ENCODE measurements at places on chromosomes 3 and 15. TPM values are rescaled to one million over a fixed set of nuclear protein-coding genes. Genes with fewer than 3 reads are reported as not detected.

DNA sequence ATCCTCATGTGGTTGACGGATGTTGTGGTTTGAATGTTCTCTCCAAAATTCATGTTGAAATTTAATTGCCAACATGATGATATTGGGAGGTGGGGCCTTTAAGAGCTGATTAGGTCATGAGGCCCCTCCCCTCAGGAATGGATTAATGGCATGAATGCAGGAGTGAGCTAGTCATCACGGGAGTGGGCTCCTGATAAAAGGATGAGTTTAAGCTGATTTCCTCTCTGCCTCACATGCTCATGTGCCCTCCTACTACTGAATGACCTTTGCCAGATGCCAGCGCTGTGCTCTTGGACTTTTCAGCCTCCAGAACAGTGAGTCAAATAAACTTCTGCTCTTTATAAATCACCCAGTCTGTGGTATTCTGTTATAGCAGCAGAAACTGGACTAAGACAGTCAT, 111.2 kb downstream of the MYO5A start:
- no peak overlapping the region for H3K4me3 ChIP-seq
- no peak for DNase-seq
- H3K36me3 ChIP-seq: no peaks in the 10 kb centered on the region
- no peaks in the 10 kb centered on the region for H3K27me3 ChIP-seq
- H3K27ac ChIP-seq: no peak overlapping the region
- no peaks in the 10 kb centered on the region for H3K4me1 ChIP-seq

DNA sequence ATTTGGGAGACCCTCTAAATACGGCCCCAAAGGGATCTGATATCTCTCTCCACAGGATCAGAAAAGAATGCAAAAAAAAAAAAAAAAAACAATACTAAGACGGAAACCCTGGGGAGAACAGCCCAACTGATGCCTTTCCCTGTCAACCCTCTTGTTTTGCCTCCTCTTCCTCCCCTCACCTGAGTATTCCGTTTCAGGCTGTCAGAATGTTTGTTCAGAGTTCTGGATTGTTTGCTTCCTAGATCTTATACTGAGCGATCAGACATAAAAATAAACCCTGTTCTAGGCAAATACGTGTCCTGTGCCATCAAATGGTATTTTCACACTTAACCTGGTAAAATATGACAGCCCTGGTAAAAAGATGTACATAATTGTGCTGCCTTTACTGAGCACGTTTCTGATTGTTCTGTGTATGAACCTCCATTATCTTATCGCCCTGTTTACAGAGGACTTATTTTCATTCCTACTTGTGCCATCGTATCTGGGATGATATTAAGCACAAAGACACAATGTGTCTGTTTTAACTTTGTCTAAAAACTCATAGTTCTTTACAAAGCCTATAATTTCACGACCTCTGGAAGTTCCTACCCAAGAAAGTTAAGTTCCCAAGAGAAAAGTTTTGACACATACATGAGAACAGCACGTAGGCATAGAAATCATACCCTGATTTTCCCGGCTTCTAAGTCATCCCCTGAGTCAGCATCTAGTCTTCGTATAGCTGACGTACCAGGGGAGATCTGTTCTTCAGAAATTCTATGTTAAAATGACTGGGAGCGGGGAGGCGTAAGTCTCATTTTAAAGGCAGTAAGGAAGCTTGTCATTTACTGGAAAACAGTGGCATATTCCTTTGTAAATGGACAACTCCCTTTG, 856 bp downstream of the ZBTB38 start:
- peak overlapping the region; percentile 100 for H3K27ac ChIP-seq
- DNase-seq: peak; percentile 48
- peak overlapping the region; percentile 56 for H3K4me3 ChIP-seq
- peaks cover 48% of the 10 kb centered on the region for H3K4me1 ChIP-seq
- no peaks in the 10 kb centered on the region for H3K36me3 ChIP-seq
- H3K27me3 ChIP-seq: no peaks in the 10 kb centered on the region

DNA sequence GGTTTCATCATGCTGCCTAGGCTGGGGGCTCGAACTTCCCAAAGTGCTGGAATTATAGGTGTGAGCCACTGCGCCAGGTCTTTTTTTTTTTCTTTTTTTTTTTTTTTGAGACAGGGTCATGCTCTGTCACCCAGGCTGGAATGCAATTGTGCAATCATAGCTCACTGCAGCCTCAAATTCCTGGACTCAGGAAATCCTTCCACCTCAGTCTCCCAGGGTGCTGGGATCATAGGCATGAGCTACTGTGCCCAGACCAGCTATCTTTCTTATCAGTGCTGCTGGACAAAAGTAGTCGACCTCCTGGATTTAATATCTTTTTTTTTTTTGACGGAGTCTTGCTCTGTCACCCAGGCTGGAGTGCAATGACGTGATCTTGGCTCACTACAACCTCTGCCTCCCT, 60.8 kb downstream of the TFDP2 start:
- H3K4me3 ChIP-seq: no peak overlapping the region
- DNase-seq: peak; percentile 29
- no peaks in the 10 kb centered on the region for H3K36me3 ChIP-seq
- peaks cover 5% of the 10 kb centered on the region for H3K4me1 ChIP-seq
- no peak overlapping the region for H3K27ac ChIP-seq
- no peaks in the 10 kb centered on the region for H3K27me3 ChIP-seq

DNA sequence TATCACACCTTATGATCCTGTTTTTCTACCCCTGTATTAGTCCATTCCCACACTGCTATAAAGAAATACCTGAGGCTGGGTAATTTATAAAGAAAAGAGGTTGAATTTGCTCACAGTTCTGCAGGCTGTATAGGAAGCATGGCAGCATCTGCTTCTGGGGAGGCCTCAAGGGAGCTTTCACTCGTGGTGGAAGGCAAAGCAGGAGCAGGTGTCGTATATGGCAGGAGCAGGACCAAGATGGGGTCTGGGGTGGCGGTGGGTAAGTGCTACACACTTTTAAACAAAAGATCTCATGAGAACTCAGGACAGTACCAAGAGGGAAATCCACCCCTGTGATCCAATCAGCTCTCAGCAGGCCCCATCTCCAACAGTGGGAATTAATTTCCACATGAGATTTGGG, 15.4 kb upstream of the SCAP start:
- H3K4me3 ChIP-seq: no peak overlapping the region
- no peaks in the 10 kb centered on the region for H3K27me3 ChIP-seq
- H3K27ac ChIP-seq: no peak overlapping the region

DNA sequence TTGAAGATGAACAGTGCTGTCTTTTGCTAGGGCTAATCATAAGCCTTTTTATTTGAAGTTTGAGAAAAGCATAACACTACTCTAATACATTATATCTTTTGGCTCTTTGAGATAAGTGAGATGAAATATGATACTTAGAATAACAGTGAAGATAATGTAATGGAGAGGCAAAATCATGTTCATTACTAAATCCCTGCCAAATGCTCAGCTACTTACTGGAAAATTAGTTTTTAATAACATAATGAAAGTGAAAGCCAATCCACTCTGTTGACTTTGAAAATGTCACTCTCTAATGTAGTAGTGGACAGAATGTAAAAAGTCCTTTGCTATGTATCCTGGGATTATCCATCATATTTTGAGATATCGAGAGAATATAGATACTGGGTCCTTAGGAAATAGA, 35.9 kb upstream of the MYH15 start:
- DNase-seq: no peak
- peaks cover 16% of the 10 kb centered on the region for H3K36me3 ChIP-seq
- H3K27ac ChIP-seq: no peak overlapping the region
- no peak overlapping the region for H3K4me3 ChIP-seq

DNA sequence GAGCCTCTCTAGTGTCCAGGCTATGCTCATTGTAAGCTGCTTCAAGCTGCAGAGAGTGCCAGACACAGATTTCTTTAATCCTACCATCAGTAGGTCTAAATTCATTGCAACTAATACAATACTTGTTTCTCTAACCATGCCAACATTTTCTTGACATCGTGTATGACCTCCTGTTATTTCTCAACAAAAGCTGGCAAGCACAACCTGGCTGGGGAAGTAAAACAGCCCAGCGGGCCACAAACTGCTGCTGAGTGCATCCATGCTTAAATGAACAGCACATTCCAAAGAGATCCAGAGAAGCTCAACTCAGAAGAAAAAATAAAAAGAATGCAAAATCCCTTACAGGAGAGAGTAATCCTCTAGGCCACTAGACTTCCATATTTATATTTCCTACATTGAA, 36.5 kb downstream of the GMNC start:
- DNase-seq: no peak
- no peaks in the 10 kb centered on the region for H3K36me3 ChIP-seq
- H3K4me3 ChIP-seq: no peak overlapping the region

DNA sequence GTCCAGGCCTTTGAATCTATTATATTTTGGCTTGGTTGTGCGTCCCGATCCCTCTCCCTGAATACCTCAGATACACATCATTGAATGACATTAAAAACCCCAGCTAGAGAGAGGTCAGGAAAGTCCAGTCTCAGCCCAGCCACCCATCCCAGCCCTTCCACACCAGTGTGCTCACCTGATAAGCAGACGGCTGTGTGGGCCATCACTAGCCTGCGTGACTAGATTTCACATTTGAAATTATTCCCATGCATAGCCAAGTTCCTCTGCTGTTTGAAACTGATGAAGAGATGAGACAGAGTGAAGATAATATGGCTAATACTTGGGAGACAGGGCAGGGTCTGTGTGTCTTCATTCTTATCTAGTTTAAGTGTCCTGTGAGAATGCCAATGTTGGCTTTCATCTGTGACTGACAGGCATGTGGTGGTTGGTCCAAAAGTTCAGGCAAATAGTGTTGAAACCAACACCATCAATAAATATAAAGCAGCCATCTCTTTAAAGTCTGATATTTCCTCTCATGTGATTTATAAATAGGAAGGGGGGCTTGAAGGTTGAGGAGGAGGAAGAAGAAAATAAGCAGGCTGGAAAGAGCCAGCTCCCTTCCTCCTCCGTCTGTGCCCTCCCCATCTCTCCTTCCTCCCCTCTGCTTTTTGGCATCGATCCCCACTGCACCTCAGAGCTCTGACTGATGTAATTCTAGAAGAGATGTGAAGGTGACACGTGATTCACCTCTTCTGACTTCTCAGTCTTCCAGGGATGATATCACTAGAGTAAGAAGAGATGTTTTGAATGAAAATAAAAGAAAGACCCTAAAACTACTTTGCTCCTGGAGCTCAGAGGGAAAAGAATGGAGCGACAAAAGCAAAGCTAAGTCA, 5.1 kb downstream of the FAM43A start:
- no peak overlapping the region for H3K4me3 ChIP-seq
- peak; percentile 47 for DNase-seq
- no peak overlapping the region for H3K27ac ChIP-seq
- peaks cover 23% of the 10 kb centered on the region for H3K4me1 ChIP-seq
- H3K27me3 ChIP-seq: no peaks in the 10 kb centered on the region
- H3K36me3 ChIP-seq: no peaks in the 10 kb centered on the region

GRCh38 chr15:61041886-61042285, 187.2 kb downstream of the RORA start:
- H3K36me3 ChIP-seq: no peaks in the 10 kb centered on the region
- peaks cover 17% of the 10 kb centered on the region for H3K27me3 ChIP-seq
- no peak for DNase-seq

DNA sequence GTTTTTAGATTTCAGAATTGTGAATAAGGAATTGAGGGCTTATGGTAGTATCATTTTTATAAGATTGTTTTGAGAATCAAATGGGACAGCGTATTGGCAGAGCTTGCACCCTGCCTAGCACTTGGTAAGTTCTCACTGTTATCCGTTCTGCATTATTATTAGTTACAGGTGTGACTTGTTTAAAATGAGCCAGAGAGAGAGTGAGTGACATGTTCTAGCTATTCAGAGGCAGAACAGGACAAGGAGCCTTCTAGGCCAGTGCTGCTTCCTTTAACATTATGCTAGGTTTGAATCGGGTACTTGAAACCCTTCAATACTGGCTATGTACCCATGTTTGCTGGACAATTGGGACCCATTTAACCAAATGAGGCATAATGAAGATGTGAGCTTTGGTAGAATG, 133.7 kb downstream of the FILIP1L start:
- peaks cover 4% of the 10 kb centered on the region for H3K4me1 ChIP-seq
- H3K27me3 ChIP-seq: no peaks in the 10 kb centered on the region
- H3K27ac ChIP-seq: no peak overlapping the region
- no peak overlapping the region for H3K4me3 ChIP-seq
- no peaks in the 10 kb centered on the region for H3K36me3 ChIP-seq
- no peak for DNase-seq

DNA sequence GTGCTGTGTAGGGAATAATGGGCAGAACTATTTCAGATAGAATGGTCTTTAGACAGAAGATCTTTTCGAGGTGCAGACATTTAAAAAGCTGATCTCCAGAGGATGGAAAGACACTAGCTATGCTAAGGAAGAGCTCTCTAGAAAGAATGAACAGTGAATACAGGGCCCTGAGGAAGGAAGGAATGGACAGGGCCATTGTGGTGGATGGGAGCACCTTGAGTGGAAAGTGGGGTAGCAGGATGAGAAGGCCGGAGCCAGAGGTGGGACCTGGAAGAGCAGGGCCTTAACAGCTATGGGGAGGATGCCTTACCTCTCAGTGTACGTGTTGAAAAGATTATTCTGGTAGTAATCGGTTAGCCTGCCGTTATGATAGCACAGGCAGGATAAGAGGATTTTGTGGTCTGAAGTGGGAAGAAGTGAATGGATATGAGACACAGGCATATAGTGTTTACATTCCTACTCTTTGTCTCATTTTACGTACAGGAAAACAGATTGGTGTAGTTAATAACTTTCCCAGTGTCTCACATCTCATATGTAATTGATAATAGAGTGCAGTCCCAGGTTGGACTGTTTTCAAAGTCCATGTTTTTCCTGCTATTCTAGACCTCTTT, 172.4 kb downstream of the KLHL25 start:
- no peak overlapping the region for H3K4me3 ChIP-seq
- no peaks in the 10 kb centered on the region for H3K27me3 ChIP-seq
- no peaks in the 10 kb centered on the region for H3K4me1 ChIP-seq
- H3K27ac ChIP-seq: no peak overlapping the region
- no peak for DNase-seq

- H3K36me3 ChIP-seq: peaks cover 16% of the 10 kb centered on the region
- H3K4me3 ChIP-seq: no peak overlapping the region
- H3K27ac ChIP-seq: no peak overlapping the region
- DNase-seq: no peak
Observed at GRCh38 chr15:77461486-77461885, 40.8 kb downstream of the HMG20A start.

DNA sequence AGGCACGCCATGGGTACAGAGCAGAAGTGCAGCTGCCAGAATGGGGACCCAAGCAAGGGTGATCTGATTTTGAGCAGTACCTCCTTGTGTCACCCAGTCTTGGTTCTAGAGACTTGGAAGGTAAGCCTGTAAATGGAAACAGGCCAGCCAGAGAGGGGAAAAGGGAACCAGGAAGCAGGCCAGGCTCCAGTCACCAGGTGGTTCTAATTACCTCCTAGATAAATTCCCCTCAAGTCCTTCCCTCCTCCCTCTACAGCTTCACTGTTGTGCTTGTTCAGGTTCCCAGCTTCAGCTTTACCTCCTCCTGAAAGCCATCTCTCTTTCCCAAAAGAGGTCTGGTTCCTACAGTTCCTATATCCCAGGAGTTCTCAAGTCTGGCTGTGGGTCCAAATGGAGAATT, 58.8 kb upstream of the SLC7A14 start:
- no peaks in the 10 kb centered on the region for H3K36me3 ChIP-seq
- no peak overlapping the region for H3K4me3 ChIP-seq
- no peaks in the 10 kb centered on the region for H3K4me1 ChIP-seq
- H3K27me3 ChIP-seq: no peaks in the 10 kb centered on the region

- H3K4me3 ChIP-seq: no peak overlapping the region
- peaks cover 6% of the 10 kb centered on the region for H3K4me1 ChIP-seq
- no peaks in the 10 kb centered on the region for H3K36me3 ChIP-seq
Observed at GRCh38 chr3:63808633-63809032, 10.5 kb upstream of the C3orf49 start.

Gene ACAN
- not detected for total RNA-seq

Gene PIK3R4
- 21.5 TPM for total RNA-seq

Gene GPR149
- total RNA-seq: not detected

Gene FETUB
- total RNA-seq: not detected

Gene CLDN1
- 6.8 TPM for total RNA-seq

Gene CRTAP
- 184 TPM for total RNA-seq
